ENCODE measurements at places on chromosomes 4 and X.

GRCh38 chr4:139589336-139590018, 33.5 kb upstream of the SETD7 start:
- DNase-seq, result no peak

DNA sequence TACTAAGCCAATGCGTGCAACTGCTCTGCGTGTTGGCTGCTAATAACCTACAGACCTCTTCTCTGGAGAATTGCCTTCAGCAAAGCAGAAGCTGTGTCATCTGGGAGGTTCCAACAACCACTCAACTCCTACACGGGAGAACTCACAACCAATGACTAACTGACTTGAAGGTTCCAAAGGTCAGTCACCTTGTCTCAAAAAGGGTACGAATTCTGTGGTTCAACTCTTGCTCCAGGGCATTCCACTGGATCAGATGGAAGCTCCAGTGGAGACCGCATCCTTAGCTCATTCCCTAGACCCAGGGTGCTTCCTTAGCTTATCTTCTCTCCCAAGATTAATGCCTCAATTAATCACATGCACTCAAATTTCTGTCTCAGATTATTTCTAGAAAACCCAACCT, 222.7 kb downstream of the CHIC2 start:
- no peak for DNase-seq

- DNase-seq, result no peak
Measured at GRCh38 chr4:163343604-163344146, at the start of gene NPY5R. TSS of gene NPY5R (plus strand) at chr4:163343892. CDS start at chr4:163350274, 6,382 bp downstream.

DNA sequence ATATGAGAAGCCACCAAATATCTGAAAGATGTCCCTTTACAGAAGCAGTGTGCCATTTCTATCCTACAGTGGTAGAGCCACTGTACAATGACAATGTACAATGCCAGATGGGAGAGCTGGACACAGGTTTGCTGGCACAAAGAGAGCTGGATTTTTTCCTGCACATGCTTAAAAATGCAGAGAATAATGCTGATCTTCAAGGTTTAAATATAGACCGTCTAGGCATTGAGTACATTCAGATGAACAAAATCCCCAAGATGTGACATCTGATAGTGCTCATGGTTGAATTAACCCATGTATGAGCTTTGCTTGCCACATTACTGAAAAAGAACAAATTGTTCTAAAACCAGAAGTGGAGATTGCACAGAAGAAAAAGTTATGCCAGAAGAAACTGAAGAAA, 11.7 kb downstream of the ADGRL3 start:
- DNase-seq, result no peak

DNA sequence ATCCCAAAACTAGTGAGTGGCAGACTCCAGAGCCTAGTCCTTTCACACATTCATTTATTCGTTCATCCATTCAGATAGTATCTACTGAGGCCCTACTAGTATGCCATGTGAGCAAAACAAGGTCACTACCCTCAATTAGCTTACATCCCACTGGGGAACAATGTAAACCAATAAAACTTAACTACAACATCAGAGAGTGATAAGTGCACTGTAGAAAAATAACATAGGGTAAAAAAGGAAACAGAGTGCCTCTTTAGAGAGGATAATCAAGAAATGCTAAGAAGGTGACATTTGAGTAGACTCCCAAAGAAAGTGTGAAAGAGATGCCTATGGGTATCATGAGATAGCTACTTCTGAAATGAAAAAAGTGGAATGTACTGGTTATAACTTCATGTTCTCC, 18.5 kb downstream of the PAPSS1 start:
- no peak for DNase-seq

- DNase-seq, result peak; percentile 34
Measured at GRCh38 chrX:13506574-13506973, 62.8 kb upstream of the EGFL6 start.

DNA sequence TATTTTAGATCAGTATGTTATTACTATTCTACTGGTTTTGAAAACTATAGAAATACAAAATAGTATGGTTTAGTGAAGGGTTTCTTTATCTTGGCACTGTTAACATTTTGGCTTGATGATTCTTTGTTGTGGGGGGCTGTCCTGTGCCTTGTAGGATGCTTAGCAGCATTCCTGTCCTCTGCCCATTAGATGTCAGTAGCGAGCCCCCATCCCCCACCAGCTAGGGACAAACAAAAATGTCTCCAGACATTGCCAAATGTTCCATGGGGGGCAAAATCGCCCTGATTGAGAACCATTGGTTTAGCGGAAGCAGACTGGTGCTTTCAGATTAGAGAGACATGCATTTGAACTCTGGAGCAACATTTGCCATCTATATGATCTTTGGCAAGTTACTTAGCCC, 23.3 kb downstream of the SPARCL1 start:
- no peak for DNase-seq

GRCh38 chr4:148016063-148016637, 284.3 kb downstream of the ARHGAP10 start:
- no peak for DNase-seq

DNA sequence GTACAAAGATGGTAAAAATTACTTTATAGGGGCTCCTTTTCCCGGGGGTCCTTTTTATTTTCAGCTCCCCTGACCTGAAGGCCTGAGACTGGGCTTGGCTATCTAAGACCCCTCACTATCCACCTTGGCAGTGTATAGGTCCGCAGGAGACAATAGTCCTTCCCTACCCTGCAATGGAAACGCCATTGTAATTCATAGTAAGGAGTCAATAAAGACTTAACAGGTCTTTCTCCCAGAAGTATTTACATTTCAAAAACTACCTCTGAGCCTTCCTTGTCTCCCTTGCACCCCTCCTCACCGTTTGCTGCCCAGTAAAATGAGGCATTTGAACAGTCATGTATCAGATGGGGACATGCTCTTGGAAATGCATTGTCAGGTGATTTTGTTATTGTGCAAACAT, 401.2 kb upstream of the CNKSR2 start:
- no peak for DNase-seq

GRCh38 chr4:141860974-141861373, 224.6 kb downstream of the IL15 start:
- DNase-seq, result no peak

DNA sequence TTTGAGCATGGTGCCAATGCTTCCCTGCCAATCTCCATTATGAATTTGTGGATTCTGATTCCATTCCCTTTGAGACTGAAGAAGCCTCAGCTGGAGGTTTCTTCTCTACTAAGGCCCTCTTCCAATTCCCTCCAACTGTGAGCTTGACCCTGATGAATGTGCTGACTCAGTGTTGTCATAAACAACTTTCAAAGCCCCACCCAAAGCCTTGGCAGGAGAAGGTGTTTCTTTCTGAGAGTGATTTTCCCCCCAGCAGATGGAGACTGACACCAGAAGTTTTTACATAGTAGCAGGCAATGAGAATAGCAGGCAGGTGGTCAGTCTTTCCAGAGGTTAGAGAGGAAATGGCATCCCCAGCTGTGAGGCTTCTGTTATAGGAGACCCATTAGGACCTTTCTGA, 53.1 kb downstream of the OCRL start:
- DNase-seq, result no peak

DNA sequence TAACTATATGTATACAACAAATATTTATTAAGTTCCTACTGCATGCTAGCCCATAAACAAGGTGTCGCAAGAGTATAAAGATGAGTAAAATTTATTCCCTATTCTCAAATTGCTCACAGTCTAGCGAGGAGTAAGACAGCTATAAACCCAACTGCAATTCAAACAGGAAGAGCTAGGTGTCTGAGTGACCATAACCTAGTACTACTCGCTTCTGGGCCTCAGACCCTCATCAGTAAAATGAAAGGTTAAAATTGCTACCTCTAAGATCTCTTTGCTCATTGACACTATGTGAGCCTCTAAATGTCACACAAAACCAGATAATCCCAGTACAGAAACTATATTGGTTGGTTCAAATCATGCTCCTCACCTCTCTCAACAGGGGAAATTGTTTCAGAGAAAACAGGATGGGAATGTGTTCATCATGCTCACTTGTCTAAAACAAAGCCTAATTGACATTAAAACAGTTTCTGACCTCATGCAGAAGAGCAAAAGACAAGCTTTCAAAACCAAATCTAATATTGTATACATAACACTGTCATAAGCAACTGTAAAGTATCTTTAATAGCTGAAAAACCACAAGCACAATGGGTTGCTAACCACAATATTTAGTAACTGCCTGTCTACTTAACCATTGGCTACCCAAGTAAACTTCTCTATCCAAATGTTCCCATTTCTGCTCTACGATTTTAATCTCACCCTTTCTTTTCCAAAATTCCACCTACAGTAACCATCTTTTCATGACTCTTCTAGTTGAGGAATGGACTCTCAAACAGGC, 264.6 kb upstream of the FMR1 start:
- DNase-seq, result no peak

DNA sequence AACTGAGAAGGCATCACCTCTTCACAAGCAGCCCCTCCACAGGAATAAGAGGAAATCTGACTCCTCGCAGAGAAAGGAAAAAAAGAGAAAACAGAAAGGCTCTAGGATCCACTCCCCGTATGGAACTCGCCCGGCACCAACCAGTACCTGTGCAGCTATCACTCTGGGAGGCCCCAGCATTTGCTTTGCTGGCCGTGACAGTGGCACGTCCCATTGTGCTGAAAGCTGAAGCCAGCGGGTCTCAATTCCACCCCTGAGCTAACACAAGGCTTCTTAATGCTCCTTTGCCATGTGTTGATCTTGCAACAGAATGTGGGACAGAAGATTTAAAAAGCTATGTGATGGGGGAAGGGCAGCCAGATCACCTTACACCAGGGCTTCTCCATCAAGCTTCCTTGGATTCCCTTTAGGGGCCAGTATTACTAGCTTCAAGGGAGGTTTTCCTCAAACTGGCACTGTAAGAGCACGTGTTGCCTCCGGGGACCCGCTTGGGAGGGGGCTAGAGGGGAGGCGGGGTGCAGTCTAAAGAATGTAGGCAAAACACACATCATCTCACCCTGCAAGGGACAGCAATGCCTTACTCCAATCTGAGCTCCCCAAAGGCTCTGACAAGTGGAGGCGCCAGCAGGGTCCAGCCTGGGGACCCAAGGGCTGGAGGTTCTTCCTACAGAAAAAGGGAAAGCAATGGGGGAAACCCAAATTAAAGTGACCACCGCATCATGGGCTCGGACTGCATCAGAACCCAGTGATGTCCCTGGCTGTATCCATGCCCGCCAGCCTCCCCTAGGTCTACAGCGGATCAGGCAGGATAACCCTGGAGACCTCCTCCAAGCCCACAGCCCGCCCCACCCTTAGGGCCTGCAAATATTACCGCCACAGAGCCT, 1.2 kb downstream of the USP46 start:
- DNase-seq, result peak; percentile 21

DNA sequence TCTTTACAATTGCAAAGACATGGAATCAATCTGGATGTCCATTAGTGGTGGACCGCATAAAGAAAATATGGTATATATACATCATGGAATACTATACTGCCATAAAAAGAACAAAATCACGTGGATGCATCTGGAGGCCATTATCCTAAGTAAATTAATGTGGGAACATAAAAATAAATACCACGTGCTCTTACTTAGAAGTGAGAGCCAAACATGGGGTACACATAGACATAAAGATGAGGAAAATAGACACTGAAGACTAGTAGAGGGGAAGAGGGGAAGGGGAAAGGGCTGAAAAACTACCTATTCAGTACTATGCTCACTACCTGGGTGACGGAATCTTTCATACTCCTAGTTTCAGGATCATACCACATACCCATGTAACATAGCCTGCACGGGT, 179.3 kb upstream of the TECRL start:
- DNase-seq, result no peak

DNA sequence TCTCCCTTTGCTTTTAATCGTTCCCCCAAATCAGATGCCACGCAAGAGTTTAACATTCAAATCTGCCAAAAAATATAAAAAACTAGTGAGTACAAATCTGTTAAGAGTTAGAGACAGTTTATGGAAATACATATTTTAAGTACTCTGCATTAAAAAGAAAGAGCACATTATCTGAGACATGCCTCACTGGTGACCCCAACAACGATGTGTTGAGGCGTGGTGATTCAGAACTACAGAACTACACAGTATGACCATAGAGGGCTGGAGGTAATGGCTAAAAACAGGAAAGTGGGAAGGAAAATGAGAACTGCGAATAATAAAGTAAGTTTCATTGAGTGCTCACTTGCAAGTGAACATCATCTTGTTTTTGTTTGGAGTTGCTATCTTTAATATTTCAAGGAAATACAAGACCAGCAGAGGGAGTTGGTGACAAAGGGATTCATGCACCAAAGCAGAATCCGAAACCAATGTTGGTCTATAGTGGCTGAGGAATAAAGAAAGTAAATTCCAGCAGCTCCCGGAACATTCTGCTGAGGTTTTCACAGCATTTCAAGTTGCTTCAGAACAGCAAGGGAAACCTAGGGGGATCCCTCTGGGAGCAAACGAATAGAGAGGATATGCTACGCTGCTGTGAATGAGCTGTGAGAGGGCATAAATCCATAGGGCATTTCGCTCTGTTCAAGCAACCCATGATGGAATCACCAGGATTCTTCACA, 92.2 kb downstream of the DCHS2 start:
- DNase-seq, result no peak

DNA sequence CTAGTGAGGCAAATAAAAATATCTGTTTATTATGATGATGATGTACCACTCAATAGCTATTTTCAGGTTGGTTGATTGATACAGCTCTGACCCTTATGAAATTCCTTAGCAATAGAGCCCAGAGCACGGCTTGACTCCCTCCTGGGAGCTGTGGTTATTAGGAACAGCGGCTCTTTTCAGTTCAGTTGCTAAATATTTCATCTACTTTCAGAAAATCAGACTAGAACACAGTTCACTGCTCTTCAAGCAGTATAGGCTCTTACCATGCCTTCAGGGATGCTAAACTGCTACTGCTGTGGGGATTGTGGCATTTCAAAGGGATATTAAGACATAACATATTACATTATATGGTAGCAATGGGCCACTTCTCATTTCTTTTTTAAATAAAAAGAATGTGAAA, 218.8 kb downstream of the SNCA start:
- no peak for DNase-seq

DNA sequence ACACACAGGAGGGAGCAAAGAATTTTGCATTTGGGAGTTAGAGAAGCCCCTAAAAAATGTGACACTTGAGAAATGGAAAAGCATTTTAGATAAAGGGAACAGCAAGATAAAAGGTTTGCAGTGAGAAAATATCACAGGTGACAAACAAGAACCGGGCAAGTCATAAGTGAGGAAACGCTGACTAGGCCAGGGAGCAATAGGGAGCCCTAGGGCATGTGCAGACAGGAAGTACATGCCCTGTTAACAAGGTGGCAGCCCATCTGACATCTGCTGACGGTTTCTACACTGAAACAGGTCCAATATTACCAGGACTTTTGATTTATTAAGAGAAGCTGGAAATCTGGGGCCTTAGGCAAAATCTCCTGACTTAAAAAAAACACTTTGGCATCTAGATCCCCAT, 4.0 kb upstream of the IL13RA1 start:
- no peak for DNase-seq

- no peak for DNase-seq
Measured at GRCh38 chrX:22486296-22486695, 213.6 kb downstream of the CBLL2 start.

DNA sequence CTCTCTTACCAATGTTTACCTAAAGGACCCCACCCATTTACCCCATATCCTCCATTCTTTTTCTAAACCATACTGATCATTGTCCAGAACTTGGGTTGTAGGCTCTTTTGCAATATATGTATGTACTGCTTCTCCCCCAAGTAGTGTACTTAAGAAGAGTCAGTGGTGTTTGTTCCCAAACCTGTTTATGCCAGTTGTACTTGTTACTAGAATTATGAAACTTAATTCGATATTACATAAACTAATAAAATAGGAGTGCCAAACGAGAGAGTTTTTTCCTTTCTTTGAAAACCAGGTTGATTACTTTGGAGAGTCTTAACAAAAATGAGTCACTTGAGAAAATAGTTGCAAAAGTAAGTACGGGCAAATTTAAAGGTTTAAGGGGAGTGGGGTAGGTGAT, 96.3 kb downstream of the GEMIN8 start:
- no peak for DNase-seq

All from endothelial cell of umbilical vein (primary cell).